ENCODE measurements at places on chromosomes 4 and X. TPM values are rescaled to one million over a fixed set of nuclear protein-coding genes. Genes with fewer than 3 reads are reported as not detected.

- peak; percentile 3 for DNase-seq
Measured at GRCh38 chrX:32673193-32673592, 538.2 kb downstream of the DMD start.

GRCh38 chrX:128518508-128518907, 466.3 kb upstream of the ACTRT1 start:
- peak; percentile 4 for DNase-seq

DNA sequence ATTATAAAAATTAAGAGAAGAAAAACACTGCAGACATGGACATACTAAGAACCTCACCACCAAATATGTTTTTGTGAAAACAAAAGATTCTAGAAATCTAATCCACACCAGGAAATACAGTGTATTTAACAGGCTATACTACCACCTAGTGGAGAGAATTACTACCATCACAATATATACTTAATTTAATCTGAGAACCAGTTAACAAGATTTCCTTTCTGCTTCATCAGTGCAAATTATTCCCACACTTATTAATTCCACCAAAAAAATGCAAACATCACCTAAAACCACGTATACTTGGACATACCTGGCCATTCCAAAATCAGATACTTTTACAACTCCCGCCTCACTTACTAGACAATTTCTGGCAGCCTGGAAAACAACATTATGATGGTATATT, 7.0 kb upstream of the TXK start:
- peak; percentile 20 for DNase-seq

DNA sequence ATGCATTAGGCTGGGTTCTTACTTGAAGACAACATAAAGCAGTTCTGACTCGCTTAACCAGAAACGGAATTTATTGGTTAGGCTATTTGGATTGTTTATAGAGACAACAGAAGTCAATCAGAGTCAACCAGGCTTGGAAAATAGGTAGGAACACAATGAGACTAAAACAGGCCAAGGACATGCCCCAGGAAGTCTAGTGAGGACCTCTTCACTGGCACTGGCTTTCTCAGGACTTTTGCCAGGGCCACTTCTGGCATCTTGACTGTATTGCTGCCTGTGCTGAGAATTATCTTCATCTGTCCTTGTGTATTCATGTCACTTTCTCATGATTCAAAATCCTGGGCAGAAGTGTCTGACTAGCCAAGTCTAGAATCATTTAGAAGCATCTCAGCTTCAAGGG, 19.6 kb downstream of the PGAM4 start:
- DNase-seq = no peak

GRCh38 chrX:111127038-111127437, 31.0 kb downstream of the PAK3 start:
- no peak for DNase-seq

GRCh38 chr4:61395754-61396153, 195.6 kb downstream of the ADGRL3 start:
- no peak for DNase-seq

GRCh38 chrX:153766871-153767673, 3.0 kb downstream of the PLXNB3 start:
- no peak for DNase-seq

GRCh38 chr4:2059046-2059725, at the start of gene NAT8L:
TSS of gene NAT8L (plus strand) at chr4:2059327. CDS start at chr4:2059512, 185 bp downstream.
- no peak for DNase-seq

DNA sequence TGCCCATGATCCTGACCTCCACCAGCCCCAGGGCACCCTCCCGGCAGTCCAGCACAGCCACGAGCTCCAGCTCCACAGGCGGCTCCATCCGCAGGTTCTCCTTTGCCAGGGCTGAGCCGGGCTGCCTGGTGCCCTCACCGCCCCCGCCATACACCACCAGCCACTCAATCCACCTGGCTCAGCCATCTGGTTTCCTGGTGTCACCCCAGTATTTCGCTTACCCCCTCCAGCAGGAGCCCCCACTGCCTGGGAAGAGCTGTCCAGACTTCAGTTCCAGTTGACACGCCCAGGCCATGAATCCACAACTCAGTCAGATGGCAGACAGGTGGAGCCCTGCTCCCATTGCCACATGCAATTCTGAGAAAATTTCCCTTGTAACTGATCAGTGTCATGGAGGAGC, 3.9 kb downstream of the SHISA3 start:
- DNase-seq = no peak

DNA sequence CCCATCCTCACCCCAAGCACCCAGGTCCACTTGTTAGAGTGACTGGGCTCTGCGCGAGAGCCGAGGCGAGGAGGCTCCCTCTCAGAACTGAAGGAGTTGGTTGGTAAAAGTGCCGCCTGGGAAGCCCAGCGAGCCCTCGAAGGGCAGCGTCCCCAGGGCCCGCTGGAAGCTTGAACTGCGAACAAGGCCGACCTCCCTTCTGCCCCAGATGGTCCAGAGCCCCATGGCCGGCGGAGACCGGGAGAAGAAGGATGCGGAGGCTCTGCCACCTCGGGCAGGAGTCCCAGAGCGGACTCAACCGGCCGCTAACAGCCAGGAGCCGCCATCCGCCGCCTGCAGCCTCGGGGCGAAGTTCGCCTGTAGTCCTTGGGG, 116.3 kb upstream of the TEX13C start:
- DNase-seq = no peak

GRCh38 chrX:63101879-63102620, 249.1 kb downstream of the SPIN4 start:
- DNase-seq = no peak

GRCh38 chrX:10769696-10770619, 149.6 kb upstream of the MID1 start:
- DNase-seq = peak; percentile 46

DNA sequence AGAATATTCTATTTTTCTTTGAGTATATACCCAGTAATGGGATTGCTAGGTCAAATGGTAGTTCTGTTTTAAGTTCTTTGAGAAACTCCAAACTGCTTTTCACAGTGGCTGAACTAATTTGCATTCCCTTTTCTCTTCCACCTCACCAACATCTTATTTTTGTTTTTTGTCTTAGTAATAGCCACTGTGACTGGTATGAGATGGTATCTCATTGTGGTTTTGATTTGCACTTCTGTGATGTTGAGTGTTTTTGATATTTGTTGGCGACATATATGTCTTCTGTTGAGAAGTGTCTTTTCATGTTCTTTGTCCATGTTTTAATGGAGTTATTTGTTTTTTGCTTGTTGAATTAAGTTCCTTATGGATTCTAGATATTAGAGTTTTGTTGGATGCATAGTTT, 24.4 kb downstream of the AIMP1 start:
- no peak for DNase-seq

DNA sequence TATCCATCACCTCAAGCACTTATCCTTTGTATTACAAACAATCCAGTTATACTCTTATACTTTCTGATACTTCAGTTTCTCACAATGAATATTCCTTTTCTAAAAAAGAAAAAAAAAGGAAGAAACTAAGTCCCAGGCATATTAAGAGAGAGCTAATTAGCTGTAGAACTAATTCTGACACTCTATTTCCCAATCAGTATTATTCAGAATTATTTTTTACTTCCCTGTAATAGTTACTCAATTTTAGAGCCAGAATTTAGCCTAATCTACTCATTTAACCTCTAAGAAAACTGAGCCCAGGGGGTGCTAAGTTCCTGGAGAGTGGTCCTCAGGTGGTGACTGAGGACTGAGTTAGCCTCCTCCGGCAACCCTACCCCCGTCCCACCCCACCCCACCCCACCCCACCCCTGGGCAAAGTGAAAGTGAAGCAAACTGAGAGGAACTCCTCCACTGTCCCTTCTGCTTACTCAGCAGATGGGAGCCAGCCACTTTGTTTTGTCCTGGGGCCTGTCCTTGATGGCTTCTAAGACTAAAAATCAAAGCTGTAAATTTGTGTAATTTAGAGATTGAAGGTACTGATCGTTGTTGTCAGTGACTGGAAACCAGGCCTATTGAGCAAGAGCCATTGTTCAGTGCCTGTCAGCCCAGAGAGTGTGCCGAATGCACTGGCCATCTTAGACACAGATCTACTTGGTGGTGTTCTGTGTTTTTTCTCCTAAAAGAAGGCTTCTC, 162.1 kb downstream of the CBR4 start:
- DNase-seq = no peak

The ARMCX6 gene
- 71.9 TPM for polyA plus RNA-seq

DNA sequence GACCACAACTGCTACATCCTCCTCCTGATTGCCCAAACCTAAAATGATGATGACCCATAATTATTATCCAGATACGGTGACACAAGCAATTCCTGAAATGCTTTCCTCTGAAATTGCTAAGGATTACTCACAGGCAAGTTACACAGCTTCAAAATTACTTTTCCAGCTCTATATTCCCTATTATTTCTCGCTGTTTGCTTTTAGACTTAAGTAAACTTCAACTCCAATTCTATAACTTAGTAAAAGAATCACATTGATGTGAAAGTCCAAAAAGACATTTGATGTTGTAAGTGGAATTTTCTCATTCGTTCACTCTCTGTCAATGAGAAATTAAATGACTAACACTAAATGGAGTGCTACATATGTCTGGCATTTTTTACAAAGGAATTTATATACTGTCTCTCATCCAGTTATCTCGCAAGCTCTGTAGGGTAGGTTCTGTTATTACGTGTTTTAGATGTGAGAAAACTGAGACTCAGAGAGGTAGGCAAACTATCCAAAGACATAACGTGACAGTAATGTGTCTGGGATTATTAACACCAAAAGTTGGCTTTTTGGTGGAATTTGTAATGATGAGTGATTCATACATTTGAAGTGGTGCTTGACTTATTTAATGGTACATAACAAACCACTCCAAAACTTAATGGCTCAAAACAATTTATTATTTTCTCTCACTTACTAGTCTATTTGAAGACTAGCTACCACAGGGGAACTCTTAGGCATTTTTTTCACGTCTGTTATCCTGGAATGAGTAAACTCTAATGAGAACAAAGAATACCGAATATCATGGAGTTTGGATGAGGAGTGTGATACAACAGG, 31.5 kb downstream of the PALLD start:
- no peak for DNase-seq

The CCDC110 gene
- 2.7 TPM for polyA plus RNA-seq

GRCh38 chrX:15334561-15334960, 762 bp downstream of the PIGA start:
- no peak for DNase-seq

The HTRA3 gene
- 7.2 TPM for polyA plus RNA-seq

DNA sequence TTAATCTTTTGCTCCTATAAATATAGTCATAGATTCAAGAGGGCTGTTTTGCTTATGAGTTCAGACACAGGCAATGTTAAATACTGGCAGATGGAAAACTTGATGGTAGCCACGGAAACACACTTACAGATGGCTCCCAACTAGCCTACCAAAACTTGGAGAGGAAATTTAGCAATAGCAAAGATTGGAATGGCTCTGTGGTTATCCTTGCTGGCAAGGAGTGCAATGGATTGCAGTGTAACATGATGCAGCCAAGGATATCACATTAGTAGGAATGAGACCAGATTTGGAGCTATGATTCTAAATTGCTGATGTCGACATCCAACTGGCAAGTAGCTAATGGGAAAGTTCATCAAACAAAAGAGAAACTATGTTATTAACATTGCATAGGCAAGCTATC, 791.0 kb upstream of the DIAPH2 start:
- DNase-seq = no peak

The UCP1 gene
- polyA plus RNA-seq = 0.25 TPM

DNA sequence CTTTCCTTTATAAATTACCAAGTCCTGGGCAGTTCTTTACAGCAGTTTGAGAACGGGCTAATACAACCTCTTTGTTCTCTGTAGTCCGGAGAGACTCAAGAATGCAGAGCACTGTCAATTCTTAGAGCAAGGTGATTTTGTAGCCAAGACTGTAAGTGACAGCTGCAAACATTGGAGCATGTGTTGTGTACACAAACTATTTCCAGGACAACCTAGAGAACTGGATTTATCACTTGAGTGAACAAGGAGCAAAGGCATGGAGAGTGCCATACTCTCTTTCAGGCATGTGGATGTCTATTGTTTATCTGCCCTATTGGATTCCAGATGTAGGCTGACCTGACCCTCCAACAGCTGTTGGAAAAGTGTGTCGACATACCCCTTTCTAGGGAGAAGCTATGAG, 153.9 kb downstream of the SPANXN3 start:
- DNase-seq = no peak

- DNase-seq = no peak
Measured at GRCh38 chr4:109733728-109734127, 3.9 kb upstream of the PLA2G12A start.

The CT47B1 gene
- not detected for polyA plus RNA-seq

The ADH7 gene
- not detected for polyA plus RNA-seq

DNA sequence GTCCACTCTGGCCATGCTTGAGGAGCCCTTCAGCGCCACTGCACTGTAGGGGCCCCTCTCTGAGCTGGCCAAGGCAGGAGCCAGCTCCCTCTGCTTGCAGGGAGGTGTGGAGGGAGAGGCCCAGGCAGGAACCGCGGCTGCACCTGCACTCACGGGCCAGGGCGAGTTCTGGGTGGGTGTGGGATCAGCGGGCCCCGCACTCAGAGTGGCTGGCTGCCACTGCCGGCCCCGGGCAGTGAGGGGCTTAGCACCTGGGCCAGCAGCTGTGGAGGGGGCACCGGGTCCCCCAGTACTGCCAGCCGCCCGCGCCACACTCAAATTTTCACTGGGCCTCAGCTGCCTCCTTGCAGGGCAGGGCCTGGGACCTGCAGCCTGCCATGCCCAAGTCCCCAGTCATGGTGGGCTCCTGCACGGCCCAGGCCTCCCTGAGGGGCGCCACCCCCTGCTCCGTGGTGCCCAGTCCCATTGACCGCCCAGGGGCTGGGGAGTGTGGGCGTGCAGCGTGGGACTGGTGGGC, 347.2 kb upstream of the SPOCK3 start:
- no peak for DNase-seq

DNA sequence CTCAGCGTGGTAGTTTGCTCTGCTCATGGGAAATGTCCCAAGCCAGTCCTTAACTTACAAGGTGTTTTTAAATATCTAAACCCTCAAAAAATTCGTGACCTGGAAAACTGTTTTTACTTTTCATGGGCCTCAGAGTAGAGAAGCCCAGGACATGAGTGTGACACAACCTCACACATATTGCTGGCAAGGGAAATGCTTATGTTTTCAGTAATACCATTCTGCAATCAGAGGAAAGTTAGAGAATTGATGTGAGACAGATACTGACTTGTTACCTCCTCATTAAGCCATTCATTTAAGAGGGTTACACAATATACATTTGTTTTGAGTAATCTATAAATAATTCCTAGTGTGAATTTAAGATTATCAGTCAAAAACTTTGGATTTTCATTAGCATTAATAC, 209.5 kb downstream of the ARHGAP10 start:
- no peak for DNase-seq

The KLF8 gene
- polyA plus RNA-seq = 6.7 TPM

DNA sequence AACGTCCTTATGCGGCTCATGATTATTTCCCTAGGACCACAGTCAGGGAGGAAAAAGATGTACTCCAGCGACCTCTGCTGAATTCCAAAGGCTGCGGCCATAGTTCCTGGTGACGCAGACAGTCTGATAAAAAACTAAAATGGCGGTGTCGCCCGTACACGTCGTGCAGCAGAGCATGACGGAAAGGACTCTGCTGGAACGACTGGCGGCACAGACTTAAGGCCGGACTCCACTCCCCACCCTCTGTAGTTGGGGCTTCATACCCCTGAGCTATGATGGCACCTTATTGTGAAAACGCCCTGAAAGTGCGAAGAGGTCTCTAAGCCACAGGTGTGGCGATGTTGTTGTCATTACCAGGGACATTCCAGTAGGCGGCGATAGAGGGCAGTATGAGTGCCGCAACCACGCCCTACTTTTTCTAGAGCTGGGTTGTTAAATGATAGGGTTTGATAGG, 90.0 kb upstream of the EDA2R start:
- peak; percentile 46 for DNase-seq

The LRRC66 gene
- polyA plus RNA-seq = 1.3 TPM
